ENCODE measurements at places on chromosomes 7 and 10.

- no peak for DNase-seq
These were observed 58.6 kb upstream of the GSAP start for GRCh38 chr7:77474756-77475155.

DNA sequence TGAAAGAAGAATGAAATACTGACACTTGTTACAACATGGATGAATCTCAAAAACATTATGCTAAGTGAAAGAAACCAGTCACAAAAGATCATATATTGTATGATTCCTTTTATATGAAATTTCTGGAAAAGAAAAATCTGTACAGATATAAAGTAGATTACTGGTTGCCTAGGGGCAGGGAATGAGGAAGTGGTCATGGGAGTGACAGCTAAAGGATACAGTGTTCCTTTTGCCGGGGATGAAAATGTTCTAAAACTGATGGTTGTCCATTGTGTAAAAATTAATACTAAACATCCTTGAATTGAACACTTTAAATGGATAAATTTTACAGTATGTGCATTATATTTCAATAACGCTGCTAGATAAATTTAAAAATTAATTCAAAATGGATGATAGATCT, 25.1 kb downstream of the ALOX5 start:
- no peak for DNase-seq

DNA sequence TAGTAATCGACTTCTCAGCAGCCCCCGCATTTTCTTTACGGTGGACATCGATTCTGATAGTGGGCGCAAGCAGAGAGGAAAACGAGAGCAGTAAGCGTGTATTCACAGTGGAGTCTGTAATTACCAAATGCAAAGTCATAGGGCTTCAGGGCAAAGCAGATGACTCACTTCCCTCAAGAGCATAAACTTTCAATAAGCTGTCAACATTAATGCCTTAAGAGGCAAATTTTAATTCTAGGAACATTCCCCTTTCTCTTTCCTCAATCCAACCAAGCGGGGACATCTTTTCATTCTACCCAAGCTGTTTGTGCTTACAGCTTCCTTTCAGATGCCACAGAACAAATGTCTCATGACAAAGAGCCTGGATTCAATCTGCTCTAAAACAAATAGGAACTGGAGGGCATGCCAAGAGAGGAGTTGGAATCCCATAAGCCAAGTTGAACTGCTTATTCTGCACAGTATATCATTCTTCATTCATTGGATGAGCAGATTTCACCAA, 48.6 kb downstream of the MALSU1 start:
- DNase-seq, result no peak

DNA sequence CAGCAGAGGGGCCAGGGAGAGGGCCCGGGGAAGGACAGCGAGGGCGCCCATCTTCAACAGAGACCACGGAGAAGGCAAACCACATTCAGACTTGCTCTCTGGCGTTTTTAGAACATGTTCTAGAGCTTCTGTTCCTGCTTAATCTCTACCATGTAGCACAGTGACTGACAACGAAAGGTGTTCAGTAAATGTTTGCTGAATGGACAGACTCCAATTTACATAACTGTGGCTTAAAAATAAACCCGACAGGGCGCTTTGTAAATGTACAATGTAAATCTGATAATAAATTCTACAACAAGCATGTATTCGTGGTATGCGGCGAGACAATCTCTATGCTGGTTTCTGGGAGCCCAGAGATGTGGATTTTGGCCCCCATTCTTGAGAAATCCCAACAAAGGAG, 10.5 kb downstream of the ADARB2 start:
- DNase-seq, result no peak

GRCh38 chr7:107580716-107581383, 804 bp downstream of the BCAP29 start:
- no peak for DNase-seq

DNA sequence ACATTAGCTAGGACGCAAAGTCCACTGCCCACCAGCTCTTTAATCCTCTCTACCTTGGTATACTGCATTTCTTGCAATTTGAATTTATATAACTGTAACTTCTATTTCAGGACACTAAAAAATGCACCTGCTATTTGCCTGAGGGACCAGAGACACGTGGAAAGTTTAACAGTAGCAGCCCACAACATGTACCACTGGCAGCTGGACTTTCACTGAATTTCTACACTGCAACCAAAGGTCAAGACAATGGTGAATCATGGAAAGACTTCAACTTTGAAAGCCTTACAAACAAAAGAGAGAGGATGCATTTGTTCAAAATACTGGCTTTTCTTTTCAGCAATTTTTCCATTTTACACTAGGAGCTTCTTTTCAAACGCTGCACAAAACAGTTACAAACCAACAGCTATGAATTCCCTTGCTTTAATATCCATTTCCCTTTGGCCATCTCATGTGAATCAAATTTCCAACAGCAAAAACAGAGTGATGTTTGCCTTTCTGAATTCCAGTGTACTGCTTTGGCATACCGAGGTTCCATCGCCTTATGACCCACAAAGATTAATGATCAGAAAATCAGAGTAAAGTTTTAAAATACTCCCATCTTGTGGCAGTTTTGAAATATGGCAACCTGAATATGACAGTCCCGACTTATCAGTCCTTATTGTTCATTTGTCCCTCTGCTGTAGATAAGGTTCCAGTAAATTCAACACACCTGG, 29.9 kb upstream of the HNRNPH3 start:
- DNase-seq, result no peak

GRCh38 chr10:1034758-1035157, 9.1 kb upstream of the IDI2 start:
- DNase-seq, result no peak

DNA sequence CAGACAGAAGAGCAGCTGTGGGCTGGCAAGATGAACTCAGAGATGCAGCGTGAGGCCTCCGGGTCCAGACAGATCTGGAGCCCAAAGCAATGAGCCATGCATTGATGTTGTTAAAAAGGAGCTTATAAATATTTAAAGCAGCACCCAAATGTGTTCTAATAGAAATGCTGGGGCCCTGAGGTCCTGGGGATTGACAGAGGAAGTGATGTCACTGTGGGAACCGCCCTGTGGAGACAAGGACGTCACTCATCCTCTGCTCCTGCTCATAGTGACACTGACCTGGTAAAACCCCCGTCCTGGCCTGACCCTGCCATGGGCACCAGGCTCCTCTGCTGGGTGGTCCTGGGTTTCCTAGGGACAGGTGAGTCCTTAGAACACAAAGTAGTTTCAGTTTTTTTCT, 197.0 kb upstream of the PRSS58 start:
- no peak for DNase-seq

DNA sequence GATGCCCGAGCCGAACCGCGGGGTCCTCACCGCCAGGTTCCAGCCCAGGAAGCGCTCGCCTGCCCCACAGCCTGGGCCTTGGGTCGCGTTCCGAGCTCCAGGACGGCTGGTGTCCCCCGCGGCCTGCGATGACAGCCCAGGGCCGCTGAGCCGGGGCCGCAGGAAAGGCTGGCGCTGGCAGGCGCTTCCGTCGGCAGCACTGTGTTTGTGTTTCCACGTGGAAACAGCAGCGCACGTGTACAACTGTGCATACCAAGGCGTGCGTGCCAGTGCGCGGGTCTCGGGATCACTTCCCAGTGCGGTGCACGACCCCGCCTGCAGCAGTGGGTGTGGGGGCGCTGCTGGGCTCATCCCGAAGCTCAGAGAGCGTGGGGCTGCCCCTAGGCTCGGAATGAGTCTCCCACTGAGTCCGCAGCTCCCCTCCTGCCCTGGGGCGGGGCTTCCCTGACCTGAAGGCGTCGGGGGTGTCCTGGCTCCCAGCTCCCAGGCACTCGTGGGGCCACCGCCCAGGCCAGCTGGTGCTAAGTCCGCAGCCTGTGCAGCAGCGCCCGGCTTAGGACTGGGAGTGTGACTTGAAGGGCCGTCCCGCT, 17.2 kb downstream of the AP5Z1 start:
- no peak for DNase-seq

GRCh38 chr7:71782051-71782450, 630.1 kb downstream of the CALN1 start:
- DNase-seq, result no peak

- no peak for DNase-seq
These were observed 9.5 kb upstream of the ING3 start for GRCh38 chr7:120941064-120941463.

- DNase-seq, result no peak
These were observed 514 bp upstream of the GAD2 start for GRCh38 chr10:26215935-26216584.

DNA sequence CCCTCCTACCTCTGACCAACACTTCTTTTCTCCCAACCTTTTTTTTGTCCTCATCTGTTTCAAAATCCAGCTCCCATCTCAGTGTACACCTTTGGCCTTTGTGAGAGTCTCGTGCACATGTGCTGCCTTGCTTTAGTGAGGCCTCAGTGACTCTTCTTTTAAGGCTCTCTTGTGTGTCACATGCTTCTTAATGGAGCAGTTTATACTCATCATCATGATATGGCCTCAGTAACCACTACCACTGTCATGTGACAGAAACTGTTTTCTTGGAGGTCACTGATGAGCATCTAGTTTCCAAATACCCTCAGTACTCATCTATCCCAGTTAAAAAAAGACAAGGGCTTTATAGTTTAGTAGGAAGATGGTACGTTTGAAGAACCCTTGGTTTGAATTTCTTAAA, 8.1 kb upstream of the ARHGAP22 start:
- no peak for DNase-seq

DNA sequence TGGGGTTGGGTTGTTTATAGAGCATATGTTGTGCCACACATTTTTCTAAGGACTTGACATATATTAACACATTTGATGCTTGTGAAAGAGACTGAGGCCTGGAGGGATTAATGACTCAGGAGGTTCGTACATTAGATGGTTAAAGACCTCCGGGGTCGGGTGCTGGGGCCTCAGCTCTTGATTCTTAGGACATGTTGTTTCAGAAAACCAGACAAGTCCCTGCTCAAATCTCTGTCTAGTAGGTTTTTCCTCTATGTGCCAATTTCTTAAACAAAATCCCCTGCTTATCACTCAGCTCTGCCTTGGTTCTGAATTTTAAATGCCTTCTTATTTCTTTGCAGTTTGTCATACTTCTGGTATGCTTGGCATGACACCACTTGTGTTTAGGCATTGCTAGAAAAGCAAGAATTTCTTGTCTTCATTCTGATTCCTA, 5.8 kb downstream of the UPP1 start:
- no peak for DNase-seq

- no peak for DNase-seq
These were observed 363.4 kb downstream of the KCNMA1 start for GRCh38 chr10:77274046-77274795.

DNA sequence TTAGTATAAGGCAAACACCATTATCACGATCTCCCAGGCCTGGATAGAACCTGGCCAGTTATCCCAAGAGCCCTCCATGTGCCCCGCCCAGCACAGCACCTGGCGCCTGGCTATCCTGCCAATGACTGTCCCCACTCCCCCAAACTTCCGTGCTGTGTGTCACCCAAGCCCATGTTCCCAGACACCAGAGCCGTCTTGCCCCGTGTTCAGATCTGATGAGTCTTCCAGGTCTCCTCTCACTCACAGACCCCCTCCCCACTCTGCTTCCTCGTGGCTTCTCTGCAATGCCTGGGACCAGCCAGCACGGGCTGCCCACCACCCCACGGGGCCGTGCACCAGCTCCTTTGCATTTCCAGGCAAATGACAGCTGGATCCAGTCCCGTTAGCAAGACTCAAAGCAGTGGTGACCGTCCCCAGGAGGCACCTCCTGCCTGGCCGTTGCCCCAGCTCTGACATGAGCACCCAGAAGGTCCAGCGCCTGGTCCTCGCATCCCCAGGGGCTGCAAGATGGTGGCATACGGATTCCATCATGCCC, 43.8 kb upstream of the INPP5A start:
- no peak for DNase-seq

GRCh38 chr7:47938574-47939165, 9.6 kb downstream of the PKD1L1 start:
- DNase-seq, result no peak

GRCh38 chr7:5649641-5650040, 131.8 kb downstream of the RNF216 start:
- no peak for DNase-seq

- DNase-seq, result no peak
These were observed 821.6 kb downstream of the GRID1 start for GRCh38 chr10:85544956-85545355.

DNA sequence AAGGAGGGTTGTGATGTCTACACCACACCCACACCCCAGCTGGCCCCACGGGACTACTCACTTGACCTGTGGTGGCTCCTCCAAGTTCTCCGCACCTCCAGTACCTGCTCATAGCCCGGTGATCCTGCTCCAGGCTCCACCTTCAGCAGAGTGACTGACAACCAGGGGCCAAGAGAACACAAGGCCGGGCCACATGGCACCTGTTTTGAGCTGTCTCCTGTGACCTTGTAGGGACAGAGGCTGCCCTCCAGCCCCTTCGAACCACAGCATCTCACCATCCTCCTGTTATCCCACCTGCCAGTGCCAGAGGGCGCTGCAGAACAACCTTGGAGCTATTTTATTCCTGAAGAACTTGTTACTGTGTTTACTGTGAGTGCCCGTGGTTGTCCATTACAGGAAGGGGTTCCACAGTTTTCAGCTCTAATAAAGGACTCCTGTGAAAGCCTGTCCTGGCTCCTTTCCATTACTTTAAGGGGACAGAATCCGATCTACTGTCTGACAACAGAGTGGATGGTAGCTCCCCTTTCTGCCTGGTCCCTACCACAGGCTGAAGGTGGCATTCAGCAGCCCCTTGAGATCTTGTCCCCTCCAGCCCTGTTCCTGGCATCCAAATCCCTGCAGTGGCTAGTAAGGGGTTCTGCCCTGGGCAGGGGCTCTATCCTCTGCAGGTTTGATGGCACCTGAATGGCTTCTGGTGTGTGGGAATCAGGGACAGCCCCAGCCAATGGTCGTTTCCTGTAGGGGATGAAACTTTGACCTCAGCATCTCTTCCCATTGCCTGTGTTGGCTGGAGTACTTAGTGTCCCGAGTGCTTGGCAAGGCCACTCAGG, 50.8 kb downstream of the C10orf120 start:
- DNase-seq, result no peak

DNA sequence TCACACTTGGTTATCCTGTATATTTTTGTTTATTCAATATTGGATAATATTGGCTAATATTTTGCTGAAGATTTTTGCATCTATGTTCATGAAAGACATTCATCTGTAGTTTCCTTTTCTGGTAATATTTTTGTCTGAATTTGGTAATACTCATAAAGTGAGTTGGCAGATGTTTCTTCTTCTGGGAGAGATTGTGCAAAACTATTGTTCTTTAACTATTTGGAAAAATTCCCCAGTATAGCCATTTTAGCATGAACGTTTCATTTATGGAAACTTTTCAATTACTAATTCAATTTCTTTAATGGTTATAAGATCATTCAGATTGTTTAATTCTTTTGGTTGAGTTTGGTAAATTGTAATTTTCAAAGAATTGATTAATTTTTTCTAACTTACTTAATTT, 560.8 kb upstream of the FZD8 start:
- no peak for DNase-seq

DNA sequence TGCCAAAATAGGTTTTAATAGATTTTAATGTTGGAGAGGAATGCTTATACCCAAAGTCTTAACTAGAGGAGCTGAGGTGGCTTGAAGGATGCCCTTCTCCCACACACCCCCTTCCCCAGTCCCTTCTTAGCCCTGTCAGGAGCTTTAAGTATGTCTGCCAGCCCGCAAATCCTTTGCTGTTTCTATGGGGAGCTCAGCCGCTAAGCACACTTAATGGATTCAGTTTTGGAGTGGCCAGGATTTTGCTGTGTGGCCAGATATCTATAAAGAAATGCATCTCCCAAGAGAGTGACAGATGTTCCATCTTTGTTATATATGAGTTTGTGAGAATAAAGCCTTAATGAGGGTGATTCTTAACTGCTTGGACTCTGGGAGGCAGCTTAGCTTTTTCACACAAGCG, 152.9 kb upstream of the ZNF32 start:
- no peak for DNase-seq

- no peak for DNase-seq
These were observed 1.0 kb downstream of the DDC start for GRCh38 chr7:50564171-50564570.

GRCh38 chr10:43090188-43090587, 13.3 kb downstream of the RET start:
- no peak for DNase-seq

All from T-helper 22 cell (primary cell).